ENCODE measurements at places on chromosomes 5 and 9.

DNA sequence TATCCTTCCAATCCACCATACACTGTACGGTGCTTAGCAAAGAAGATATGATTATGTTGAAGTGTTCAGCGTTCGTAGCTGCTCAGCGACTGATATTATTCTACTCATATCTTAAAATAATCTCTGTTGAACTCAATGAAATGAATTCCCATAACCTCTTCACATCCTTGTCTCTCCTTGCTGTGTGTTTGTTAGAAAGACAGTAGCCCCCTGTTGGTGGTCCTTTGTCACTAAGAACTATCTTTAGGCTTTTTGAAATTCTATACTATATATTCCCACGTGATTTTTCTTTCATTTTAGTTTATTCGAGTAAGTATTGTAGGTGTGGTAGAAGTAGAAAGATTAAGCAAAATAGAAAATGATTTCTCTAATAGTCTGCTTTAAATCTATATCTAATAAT, 762.8 kb upstream of the WWC1 start:
- DNase-seq, result no peak

- DNase-seq, result no peak
Measured at GRCh38 chr9:83622939-83623678, at the start of gene IDNK. Gene IDNK, plus strand, starts transcription at chr9:83623143. Its CDS starts 29 bp downstream, at chr9:83623172.

GRCh38 chr5:97167435-97167834, 15.6 kb downstream of the RIOK2 start:
- DNase-seq, result no peak

- DNase-seq, result no peak
Measured at GRCh38 chr5:88923623-88924329, 40.8 kb upstream of the MEF2C start.

DNA sequence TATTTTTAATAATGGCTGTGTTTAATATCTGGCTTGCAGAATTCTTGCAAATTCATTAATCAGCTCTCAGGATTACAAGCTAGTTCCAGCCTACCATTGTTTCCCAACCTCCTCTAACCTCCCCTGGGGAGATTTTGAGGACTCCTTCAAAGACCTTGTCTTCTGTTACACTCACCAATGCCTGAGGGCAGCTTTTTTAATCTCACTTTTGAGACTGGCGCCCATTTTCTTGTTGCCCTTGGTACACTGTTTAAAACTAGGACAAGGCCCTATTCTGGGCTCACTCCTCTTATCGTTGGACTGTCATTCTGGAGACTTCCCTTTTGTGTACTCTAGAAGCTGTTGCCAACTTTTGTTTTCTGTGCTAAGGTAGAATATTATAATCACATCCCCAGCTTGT, 13.6 kb upstream of the EQTN start:
- no peak for DNase-seq

- DNase-seq, result no peak
Measured at GRCh38 chr5:6338135-6338534, 40.2 kb downstream of the MED10 start.

DNA sequence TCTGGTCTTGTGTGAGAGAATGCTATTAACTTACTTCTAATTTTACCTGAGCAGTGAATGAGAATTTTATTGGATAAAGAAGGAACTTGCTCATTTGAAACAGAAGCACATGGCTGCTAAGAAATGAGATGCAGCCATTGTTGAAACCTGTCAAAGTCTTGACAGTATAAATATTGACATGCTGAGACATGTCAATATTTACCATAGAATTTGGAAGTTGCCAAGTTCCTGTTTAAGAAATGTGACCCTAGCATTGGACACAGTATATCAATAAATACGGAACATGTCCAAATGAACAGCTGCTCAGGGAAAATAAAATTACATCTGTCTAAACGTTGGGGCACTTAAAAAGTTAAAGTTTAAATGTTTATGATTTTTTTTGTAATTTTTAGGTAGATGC, 7.8 kb downstream of the XRCC4 start:
- no peak for DNase-seq

DNA sequence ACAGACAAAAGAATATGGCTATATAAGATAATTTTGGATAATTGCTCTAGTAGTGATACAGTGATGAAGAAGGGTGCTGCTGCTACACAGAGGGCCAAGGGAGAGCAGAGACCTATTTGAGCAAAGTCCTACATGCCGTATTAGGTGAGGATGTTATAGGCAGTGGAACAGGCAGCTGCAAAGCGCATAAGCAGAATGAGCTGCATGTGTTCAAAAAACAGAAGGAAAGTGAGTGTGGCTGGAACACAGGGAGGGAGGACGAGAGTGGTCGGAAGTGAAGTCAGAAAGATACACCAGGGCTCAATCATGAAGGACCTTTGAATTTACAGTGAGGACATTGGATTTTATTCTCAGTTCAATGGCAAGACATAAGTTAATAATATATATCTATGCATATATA, 35.4 kb downstream of the ITGA2 start:
- no peak for DNase-seq

DNA sequence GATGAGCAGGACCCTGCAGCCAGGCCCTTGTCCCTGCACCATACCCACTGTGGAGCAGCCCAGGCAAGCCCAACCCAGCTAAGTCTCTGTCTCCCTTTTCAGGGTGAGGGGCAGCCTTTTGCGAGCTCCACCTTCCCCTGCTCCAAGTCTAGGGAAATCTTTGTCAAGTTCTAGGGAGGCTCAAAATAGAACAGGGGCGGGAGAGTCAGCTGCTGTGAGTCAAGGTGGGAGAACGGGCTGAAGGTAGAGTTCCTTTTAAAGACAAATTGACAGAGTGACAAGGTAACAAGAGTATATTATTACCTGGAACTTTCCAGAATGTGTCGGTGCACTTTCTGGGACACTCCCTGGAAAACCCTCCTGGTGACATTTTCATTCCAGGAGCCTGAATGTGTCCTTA, 64.7 kb downstream of the KCNT1 start:
- DNase-seq, result no peak

DNA sequence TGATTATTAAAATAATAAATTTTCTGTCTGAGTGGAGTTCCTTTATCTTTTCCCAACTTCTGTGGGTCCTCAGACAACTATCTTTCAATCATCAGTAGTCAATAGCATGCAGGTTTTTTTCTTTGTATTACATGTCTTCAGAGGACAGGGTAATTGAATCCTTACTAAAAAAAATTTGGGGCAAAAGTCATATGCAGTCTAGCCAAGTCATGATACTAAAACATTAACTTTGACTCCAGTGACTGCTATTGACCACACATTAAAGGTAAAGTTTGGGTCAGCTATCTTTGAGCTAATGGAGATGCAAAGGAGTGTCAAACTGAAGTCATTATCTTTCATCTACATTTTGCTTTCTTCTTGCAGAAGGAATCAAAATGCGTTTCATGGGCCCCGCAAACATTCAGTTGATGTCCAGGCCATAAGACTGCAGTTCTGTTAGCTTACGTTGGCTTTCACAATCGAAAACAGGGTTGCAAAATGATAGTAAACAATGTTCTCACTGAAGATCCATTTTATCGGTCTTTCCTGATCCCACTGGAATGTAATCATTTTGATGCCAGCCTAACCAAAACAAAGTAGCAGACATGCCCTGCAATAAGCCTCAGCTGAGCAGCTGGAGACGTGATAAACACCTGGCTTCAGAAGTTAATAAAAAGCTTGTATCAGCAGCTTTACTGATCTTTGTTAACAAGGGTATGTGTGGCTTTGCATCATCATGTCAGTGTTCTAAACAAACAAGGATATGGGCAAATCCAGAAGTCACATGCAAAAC, 186.1 kb upstream of the PRLR start:
- no peak for DNase-seq

All from stimulated activated CD8-positive, alpha-beta memory T cell treated with anti-CD3 and anti-CD28 coated beads, Interleukin-15, amount 100 ng/mL, for 4 hours (primary cell).